ENCODE measurements at places on chromosomes 3 and 15. TPM values are rescaled to one million over a fixed set of nuclear protein-coding genes. Genes with fewer than 3 reads are reported as not detected.

GRCh38 chr3:139020868-139021234 is at the start of gene PRR23B:
Gene PRR23B (minus strand): TSS chr3:139020926. CDS start chr3:139020661, 265 bp downstream.
- peaks cover 13% of the 10 kb centered on the region for H3K27me3 ChIP-seq
- DNase-seq = no peak
- H3K27ac ChIP-seq = no peak within 1 kb of the TSS
- no peak within 1 kb of the TSS for H3K4me3 ChIP-seq
- H3K4me1 ChIP-seq = no peaks in the 10 kb centered on the region

- H3K27ac ChIP-seq = no peak overlapping the region
- DNase-seq = no peak
- no peaks in the 10 kb centered on the region for H3K36me3 ChIP-seq
- no peak overlapping the region for H3K4me3 ChIP-seq
Observed at GRCh38 chr3:127337911-127338531, 50.2 kb upstream of the PRR20G start.

DNA sequence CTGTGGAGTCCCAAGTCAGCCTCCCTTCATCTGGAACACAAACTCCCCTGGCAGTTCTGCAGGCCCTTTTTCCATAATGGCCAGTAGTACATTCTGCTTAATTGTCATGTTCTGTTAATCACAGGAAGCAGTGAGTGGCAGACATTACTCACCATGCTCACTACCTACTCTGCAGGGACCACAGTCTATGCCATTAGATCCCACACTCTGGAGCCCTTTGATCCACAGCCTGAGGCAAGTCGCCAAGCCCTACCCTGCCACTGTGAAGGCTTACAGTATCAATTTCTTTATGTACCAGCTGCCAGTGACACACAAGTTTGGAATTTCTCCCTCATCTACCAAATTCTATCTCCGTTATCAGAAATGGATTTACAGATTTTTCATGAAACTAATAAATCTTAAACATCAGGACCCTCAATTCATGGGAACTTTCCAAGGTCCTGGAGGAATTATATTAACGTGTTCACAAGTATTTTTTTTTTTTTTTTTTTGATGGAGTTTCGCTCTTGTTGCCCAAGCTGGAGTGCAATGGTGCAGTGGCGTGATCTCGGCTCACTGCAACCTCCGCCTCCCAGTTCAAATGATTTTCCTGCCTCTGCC is 20.6 kb upstream of the WWTR1 start:
- no peak overlapping the region for H3K27ac ChIP-seq
- DNase-seq = no peak
- H3K4me1 ChIP-seq = no peaks in the 10 kb centered on the region
- no peaks in the 10 kb centered on the region for H3K36me3 ChIP-seq
- H3K4me3 ChIP-seq = no peak overlapping the region

FRG2C gene
- total RNA-seq = not detected

Measured in heart left ventricle (tissue), 16 donors.